Activated CD4-positive, alpha-beta T cell treated with anti-CD3 and anti-CD28 coated beads, Interleukin-2, amount 50 U/mL, for 1 hour (primary cell): ENCODE measurements at places on chromosomes 4 and X.

DNA sequence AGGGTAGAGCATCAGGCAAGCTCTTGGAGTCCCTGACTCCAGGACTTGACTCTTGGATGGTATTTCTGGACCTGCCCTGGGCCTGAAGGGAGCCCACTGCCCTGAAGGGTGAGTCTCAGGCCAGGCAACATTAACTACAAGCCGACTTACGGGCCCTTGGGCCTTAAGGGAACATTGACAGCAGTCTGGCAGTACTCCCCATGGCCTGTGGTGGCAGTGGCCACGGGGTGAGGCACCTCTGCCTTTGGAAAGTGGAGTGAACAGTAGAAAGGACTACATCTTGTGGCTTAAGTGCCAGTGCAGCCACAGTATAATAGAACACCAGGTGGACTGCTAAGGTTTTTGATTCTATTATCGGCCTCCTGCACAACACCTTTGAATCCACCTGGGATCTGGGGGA is 36.3 kb downstream of the SH3BGRL start:
- no peak for DNase-seq

GRCh38 chrX:41029332-41029731 is 55.9 kb upstream of the USP9X start:
- DNase-seq: no peak

GRCh38 chr4:70544279-70544868 is 26.0 kb downstream of the AMTN start:
- DNase-seq: no peak

- DNase-seq: no peak
These were observed 26.5 kb upstream of the SPANXN4 start for GRCh38 chrX:142999199-142999701.

- no peak for DNase-seq
These were observed 244.6 kb upstream of the FTHL17 start for GRCh38 chrX:31316340-31316991.
